ENCODE measurements at places on chromosomes 4 and X.

- DNase-seq = no peak
Observed at GRCh38 chrX:78665342-78665741, 6.2 kb upstream of the RTL3 start.

DNA sequence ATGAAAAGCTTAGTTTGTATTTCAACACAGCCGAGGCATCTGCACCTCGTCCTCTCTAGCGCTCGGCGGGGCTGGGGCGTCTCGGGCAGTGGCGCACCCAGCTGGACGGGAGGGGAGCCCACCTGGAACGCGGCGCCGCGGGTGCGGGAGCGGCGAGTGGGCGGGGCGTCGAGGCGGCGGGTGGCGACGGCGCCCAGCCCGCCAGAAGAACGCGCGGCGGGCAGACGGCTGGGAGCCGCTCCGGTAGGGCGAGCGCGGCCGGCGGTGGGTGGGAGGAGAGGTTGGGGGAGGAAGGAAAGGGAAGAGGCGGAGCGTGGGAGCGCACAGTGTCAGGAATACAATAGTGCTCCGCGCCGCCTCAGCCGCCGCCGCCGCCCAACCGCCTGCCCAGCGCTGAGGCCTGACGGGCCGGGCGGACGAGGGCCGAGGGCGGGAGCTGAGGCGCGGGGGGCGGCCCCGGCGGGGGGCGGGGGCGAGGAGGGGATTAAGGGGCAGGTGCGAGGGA, at the start of gene JADE3:
TSS of gene JADE3 (plus strand) at position 324 of the 505 bp plus-strand sequence. CDS start 72,474 bp downstream, outside the sequence.
- DNase-seq = peak; percentile 81

GRCh38 chr4:56627375-56627774, 53.7 kb downstream of the HOPX start:
- DNase-seq = no peak

- DNase-seq = no peak
Observed at GRCh38 chrX:96407501-96407900, 277.1 kb upstream of the DIAPH2 start.

DNA sequence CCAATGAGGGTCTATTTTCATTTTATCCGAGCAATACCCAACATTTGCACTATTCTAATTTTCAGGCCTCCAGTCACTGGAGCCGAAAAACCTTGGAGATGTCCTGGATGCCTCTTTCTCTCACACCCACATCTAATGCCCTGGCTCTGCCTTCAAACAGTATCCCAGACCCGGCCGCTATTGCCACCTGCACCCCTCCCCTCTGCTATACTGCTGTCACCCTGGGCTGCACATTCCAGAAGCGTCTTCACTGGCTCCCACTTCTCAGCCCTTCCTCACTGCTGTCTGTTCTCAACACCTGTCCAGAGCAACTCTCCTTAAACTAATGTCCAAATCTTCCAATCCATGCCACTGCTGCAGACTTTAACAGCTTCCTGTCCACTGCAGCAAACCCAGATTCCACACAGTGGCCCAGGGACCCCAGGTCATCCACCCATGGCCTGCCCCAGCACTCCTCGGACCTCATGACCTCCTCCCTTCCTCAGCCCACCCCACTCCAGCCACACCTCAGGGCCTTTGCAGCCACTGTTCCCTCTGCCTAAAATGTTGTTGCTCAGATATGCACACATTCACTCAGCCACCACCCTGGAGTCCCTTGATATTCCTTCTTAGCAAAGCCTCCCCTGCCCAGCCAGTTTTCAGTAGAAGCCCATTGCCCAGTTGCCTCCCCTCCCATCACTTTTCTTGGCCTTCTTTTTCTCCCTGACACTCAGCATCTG, 30.5 kb upstream of the PPP2R2C start:
- no peak for DNase-seq

GRCh38 chr4:149718500-149718899, 97.1 kb downstream of the IQCM start:
- DNase-seq = no peak

- DNase-seq = no peak
Observed at GRCh38 chrX:41490446-41490845, 43.3 kb downstream of the NYX start.

GRCh38 chrX:149837639-149838038, 43.3 kb upstream of the MAGEA8 start:
- DNase-seq = no peak

- no peak for DNase-seq
Observed at GRCh38 chrX:8783097-8783713, 18.0 kb downstream of the FAM9A start.

GRCh38 chrX:49282647-49283011, 13.0 kb downstream of the PPP1R3F start:
- DNase-seq = peak; percentile 49
